CD4-positive, alpha-beta T cell treated with Interleukin-4 for 1 hour (primary cell): ENCODE measurements at places on chromosomes 12 and 14.

DNA sequence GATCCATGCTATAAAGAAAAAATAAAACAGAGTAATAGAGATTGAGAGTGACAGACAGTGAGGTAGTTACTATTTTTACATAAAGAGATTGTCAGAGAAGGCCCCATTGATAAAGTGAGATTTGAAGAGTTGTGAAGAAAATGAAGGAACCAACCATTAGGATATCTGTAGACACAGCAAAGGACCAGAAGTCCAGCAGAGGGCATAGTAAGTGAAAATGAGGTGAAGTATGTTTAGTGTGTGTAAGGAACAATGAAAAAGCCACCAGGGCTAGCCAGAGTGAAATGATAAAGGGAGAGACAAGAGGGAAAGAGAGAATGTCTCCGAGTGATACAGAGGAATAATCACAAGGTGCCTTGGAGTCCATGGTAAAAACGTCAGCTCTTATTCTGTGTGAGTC is 411.0 kb downstream of the NELL2 start:
- no peak for DNase-seq

DNA sequence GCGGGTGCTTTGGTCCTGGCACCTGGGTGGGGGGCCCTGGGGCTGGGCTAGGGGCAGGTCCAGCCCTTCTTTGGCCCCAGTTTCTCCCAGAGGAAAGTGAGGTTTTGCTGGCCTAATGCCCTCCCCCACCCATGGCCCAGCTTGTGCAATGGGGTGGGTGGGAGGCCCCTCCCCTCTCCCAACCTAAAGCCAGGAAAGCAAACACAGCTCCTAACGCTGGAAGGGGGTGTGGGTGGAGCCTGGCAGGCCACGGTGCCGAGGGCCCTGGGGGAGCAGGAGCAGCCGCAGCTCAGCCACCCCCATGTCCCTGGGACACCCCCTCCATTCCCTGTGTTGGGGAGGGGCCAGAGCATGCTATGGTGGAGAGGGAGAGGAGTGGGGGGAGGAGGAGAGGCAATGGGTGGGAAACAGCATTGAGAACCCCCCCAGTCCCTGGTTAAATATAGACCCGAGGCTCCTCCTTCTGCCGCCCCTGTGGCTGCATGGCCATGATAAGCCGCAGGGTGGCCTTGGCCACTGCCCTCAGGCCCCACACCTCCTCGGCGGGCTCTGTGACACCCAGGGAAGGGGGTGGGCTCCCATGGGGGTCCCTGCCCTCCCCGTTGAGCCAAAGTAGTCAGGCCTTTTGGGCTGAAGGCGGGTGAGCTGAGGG is 4.7 kb downstream of the EXOC3L4 start:
- DNase-seq, result no peak

DNA sequence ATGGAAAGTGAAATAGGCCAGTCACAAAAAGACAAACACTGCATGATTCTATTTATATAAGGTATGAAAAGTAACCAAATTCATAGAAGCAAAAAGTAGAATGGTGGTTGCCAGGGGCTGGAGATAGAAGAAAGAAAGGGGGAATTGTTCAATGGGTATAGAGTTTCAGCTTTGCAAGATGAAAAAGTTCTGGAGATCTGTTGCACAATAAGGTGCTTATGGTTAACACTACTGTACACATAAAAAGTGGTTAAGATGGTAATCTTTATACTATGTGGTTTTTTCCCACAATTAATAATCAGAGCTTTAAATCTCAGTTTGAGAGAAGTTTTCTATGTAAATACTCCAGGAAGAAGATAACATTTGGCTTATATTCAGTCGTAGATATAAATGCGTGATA is 73.4 kb downstream of the SLC38A4 start:
- no peak for DNase-seq

GRCh38 chr12:49949866-49950265 is 671 bp upstream of the AQP2 start:
- DNase-seq, result no peak

DNA sequence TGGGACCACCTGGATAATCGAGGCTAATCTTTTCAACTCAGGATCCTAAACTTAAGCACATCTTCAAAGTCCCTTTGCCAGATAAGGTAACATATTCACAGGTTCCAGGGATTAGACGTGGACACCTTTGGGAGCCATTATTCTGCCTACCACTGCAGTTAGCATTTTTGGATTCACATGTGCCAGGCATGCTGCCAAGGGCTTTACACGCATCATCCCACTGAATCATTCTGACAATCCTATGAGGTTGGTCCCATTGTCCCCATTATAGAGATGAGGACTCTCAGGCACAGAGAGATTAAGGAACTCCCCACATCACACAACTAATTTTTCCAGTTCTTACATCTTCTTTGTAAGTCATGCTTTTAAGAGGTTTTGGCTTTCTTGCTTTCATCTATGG is 34.5 kb downstream of the RTN1 start:
- no peak for DNase-seq

DNA sequence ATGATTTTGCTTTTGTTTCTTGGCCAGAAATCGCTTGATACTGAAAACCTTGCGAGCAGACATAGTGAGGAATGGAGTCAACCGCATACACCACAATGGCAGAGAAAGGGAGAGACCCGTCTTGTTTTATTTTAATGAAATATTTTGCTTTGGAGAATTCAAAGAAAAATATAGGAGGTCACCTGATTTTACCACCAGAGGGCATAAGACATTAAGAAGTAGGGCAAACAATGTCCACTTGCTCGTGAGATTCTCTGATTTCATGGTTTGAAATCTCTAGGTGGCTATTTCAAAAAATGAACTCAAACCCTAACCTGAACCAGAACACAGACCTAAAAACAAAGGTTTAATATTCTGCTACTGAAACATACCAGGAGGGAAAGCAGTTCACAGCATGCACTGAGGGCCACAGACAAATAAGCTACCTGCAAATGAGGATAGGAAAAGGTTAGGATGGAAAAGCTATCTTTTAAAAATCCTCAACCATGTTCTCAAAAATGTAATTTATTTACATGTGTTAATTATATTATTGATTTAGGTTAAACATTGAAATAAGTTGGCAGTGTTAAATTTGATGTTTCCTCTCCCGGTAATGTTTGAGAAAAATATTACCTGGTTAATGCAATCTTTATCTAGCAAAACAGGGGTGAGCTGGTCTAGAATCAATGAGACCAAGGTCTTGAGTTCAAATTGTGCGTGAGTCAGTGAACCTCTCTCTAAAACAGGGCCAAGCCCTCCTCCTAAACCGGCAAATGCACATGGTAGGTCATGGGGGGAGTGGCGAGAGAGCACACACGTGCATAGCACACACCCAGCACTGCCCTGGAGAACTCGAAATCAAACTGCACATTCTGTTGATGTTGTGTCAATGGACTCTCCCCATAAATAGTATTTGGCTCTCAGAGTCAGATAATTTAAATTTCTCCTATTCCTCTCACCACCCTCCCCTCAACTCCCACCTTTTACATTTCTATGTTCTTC is 12.5 kb downstream of the IFNG-AS1 start:
- no peak for DNase-seq

GRCh38 chr14:89393222-89393745 is 23.7 kb downstream of the FOXN3 start:
- no peak for DNase-seq

GRCh38 chr12:115606040-115606439 is 671.5 kb downstream of the MED13L start:
- DNase-seq, result no peak

DNA sequence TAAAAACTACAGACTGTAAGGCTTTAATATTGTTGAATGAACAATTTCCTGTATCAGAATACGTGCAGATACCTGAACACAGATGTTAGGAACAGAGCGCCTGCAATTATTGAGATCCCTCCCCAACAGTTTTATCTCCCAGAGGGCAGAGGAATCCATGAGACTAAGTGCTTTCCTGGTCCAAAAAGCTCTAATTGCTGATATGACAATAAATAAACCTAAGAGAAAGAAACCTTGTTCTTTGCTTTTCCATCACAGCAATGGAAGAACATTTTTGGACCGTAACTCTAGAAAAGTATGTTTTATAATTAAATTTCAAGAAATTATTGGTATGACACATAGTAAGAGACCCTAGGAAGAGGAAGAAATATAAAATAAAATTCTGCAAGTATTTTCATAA is 13.0 kb upstream of the KRT83 start:
- DNase-seq, result no peak

DNA sequence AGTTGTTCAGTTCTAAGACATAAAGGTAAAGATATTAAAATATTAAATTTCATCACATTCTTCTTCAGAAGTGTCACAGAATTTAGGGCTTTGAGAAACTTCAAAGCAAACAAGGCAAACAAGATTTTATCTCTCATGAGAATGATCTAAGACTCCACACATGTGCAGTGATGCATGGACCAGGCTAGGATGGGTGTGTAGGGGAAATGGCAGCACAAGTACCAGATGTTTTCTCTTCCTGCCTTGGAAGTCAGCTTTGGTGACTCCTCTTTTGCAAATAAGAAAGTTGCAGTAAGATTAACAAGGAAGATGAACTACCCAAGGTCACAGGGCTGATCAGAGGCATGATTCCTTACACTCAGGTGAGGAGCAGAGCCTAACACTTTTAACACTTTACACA is 163.8 kb upstream of the LMNTD1 start:
- DNase-seq, result no peak

DNA sequence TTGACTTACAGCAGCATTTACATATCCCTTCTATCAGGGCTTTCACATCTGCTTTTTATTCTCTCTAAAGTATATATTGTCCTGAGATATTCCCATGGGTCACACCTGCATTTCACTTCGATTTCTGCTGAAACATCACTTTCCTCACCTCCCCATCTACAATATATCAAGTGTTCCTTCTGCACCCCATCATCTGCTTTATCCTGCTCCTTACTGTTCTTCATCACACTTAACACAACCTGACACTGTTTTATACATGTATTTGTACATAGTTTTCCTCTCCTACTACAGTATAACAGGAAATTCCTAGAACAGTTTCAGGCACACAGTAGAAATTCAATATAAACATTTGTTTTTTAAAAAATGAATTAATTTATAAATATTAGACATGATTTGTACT is 203.1 kb downstream of the EGLN3 start:
- DNase-seq, result no peak

GRCh38 chr14:20332431-20332787 is 670 bp downstream of the CCNB1IP1 start:
- no peak for DNase-seq

DNA sequence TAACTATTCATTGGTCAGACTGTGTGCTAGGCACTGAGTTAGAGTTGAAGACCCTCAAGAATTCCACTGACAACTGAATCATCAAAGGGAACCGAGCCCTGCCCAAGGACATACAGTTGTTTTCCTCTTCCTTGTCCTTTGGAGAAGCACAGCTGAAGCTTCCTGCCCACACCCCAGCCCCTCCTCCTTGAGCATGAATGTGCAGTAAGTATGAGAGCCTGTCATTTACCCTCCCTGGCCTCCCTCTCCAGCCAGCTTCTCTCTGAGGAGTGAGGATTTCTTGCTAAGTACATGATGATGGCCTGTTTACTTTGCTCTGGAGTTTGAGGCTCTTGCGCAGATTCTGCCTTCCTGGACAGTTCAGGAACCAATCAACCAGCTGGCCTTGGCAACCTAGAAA is 235.2 kb downstream of the CACNA1C start:
- DNase-seq, result peak; percentile 35

- DNase-seq, result peak; percentile 5
Observed at GRCh38 chr12:85920324-85920947, 46.3 kb downstream of the NTS start.

- no peak for DNase-seq
Observed at GRCh38 chr12:6450091-6450868, 1.6 kb upstream of the TAPBPL start.

- DNase-seq, result no peak
Observed at GRCh38 chr14:95140060-95140858, 17.1 kb downstream of the DICER1 start.

DNA sequence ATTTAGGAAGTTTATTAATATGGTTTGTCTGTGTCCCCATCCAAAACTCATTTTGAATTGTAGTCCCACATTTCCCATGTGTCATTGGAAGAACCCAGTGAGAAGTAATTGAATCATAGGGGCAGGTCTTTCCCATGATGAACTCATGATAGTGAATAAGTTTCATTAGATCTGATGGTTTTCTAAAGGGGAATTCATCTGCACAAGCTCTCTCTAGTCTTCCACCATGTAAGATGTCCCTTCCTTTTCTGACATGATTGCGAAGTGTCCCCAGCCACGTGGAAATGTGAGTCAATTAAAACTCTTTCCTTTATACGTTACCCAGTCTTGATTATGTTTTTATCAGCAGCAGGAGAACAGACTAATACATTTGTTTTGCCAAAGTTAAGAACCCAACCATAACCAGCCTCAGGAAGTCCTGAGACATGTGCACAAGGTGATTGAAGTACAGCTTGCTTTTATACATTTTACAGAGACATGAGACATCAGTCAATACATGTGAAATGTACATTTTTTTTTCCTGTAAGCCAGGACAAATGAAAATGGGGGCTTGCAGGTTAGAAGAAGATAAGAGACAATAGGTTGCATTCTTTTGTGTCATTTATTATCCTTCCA is 1136.7 kb downstream of the TMEM121 start:
- DNase-seq, result peak; percentile 1

- DNase-seq, result no peak
Observed at GRCh38 chr14:66508547-66508845, 549 bp downstream of the GPHN start.

GRCh38 chr14:88947646-88948598 is 123.5 kb downstream of the TTC8 start:
- no peak for DNase-seq

DNA sequence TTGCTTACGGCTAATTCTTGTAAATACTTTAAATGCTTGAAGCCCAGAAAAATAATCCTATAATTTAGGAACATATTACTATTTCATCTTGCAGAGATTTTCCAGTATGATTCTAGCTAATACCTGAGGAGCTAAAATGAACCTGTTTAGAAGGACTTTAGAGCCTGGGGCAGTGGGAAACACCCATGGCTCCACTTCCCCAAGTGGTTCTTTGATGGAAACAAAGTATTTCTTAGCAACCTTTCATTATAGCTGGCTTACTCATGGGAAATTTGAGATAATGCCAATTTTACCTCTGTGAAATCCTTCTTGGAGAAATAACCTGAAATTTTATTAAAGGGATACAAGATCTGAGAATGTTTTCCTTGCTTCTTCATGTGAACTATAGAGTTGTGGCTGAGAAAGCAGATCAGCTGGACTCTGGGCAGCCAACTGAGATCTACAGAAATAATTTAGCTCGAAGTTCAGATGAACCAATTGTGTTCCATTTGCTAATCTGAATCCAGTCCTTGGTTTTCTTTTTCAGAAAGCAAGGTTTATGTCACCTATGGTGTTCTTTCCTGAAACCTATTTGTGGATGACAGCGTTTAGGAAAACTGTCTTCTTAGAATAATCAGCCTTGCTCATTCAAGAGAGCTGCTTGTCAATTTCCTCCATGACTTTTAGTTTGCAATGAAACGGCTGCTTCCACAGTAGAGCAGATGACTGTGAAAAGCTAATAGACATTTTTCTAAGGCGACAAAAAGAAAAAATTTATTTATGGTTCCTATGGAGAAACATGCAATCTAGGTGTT is 141.8 kb upstream of the CPM start:
- DNase-seq, result no peak

- DNase-seq, result no peak
Observed at GRCh38 chr14:90641615-90642243, 174.5 kb downstream of the TTC7B start.

GRCh38 chr14:70904373-70904772 is 2.9 kb upstream of the PCNX1 start:
- no peak for DNase-seq

- no peak for DNase-seq
Observed at GRCh38 chr12:57096099-57096572, 7.2 kb downstream of the NAB2 start.
